ENCODE measurements at places on chromosomes 6 and 20.

DNA sequence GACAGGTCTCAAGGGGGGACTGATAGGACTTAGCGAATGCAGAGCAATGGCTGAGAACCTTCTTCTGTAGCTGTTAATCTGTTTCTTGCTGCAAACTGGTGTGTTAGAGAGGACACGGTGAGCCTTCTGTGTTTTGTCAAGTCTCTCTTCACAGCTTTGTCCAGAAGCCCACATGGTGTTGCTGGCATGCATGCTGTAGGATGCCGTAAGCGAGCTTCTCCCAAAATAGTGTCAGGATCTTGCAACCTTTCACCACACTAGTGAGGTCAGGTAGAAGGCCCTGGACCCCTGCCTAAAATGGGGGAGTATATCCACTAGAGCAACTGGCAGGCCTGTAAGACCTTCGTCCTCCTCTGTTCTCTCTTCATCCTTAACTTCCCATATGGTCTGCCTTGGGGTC, 51.9 kb upstream of the GLP1R start:
- DNase-seq: no peak

- DNase-seq: no peak
Measured at GRCh38 chr20:5149892-5150225, 23.1 kb downstream of the CDS2 start.

DNA sequence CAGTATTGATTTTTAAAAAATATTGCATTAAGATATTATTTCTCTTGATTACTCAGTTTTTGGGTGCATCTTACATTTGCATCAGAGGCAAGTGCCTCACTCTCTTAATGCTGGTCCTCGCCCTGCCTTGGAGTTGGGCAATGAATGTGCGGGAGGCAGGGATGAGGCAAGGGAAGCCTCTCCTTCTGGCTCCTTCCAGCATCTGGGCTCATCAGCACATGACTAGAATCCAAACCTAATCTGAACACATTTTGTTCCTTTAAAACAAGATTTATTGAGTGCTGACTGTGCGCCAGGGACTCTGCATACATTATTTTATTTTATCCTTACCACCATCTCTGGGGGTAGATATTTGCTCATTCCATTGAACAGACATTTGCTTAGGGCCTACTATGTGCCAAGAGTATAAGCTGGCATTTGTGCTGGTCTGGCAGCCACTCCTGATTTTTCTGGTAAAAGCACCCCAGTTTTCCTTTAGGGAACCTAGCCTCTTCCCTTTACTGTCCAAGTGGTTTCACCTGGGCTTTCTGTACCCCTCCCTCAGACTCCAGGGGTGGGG, 71.9 kb upstream of the ZNFX1 start:
- peak; percentile 37 for DNase-seq

DNA sequence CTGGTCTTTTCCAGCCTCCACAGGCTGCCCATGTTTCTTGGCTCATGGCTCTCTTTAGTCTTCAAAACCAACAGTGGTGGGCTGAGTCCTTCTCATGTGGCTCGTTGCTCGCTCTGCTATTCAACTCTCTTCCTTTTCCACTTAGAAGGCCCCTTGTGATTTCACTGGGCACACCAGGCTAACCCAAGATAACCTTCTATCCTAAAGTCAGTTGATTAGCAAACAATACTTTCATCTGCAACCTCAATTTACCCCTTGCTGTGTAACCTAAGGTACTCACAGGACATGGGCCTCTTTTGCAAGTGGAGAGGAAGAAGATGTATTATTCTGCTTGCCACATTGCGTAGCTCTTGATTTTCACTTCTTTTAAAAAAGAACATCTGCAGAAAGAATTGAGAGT, 79.6 kb downstream of the UTRN start:
- no peak for DNase-seq

GRCh38 chr6:75382634-75382900, 98.0 kb upstream of the TMEM30A start:
- DNase-seq: no peak

DNA sequence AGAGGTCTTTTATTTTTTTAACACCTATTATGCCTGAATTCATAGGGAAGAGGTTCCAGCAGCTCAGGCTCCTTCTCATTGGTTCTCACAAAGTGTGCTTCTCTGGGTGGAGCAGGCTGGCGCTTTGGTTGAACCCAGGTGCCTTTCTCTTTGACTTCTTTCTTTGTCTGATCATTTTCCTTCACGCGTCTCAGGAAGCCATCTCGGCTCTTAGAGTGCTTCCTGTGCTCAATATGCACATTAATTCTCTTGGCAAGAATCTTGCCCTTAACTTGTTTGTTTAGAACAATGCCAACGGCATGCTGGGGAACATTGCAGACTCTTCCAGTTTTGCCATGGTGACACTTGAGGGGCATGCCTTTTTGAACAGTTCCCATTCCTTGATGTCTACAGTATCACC, 44.2 kb upstream of the RNF24 start:
- no peak for DNase-seq

GRCh38 chr20:22452442-22453011, 131.8 kb downstream of the FOXA2 start:
- DNase-seq: no peak

DNA sequence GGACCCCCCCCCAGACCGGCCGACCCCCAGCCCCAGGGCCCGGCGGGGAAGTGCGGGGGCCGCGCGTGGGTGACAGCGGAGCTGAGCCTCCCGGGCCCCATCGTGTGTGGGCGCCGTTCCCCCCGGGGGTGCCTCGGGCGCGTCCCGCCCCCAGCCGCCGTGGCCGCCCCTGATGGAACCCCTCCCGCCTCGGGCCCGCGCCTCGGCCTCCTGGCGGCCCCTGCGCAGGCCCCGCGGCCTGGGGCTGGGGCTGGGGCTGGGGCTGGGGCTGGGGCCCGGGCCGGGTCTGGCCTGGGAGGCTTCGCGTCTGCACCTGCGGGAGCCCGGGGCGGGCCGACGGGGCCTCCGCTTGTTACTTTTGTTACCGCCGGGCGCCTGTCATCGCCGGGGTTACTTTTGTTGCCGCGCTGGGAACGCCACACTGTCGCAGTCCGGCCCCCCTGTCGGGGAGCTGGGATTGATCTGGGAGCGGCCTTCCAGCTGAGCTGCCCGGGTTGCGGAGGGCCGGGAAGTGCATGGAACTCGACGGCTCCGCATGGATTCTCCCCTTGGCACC, 598 bp downstream of the OGFR start:
- DNase-seq: peak; percentile 32

GRCh38 chr6:111700135-111700690, 94.5 kb upstream of the TRAF3IP2 start:
- no peak for DNase-seq

GRCh38 chr6:42075159-42075838, 25.0 kb downstream of the TAF8 start:
- DNase-seq: peak; percentile 89

GRCh38 chr6:151773382-151773781, 34.1 kb upstream of the ESR1 start:
- DNase-seq: no peak

All from AG08395 (cell line).